NCI-H187 (cell line): ENCODE measurements at places on chromosomes 5 and 9.

- DNase-seq, result no peak
Observed at GRCh38 chr5:131533836-131534235, 101.2 kb downstream of the RAPGEF6 start.

DNA sequence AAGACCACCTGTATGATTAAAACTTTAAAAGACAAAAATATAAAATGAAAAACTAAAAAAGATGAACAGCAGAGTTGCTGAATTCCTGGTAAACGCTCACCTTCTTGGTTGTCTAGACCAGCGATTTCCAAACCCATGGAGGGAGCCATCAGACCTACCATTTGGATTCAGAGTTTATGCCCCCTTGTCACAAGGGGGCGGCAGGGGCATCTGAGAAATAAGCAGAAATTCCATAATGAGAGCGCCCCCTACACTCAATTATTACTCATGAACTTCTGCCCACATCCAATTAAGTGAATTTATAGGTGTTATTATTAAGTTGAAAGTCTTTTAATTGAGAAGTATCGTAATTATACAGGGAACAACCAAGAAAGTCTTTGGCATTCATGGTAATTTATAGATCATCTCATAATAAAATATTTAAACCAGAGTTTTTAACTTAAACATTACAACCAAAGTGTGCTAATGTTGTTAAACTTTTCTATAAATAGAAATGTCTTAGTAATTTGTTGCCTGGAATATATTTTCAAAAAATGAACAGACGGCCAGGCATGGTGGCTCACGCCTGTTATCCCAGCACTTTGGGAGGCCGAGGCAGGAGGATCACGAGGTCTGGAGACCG lies 35.2 kb upstream of the SPATA31C2 start:
- DNase-seq, result no peak

GRCh38 chr5:175737481-175737880 lies 79.6 kb downstream of the HRH2 start:
- no peak for DNase-seq

DNA sequence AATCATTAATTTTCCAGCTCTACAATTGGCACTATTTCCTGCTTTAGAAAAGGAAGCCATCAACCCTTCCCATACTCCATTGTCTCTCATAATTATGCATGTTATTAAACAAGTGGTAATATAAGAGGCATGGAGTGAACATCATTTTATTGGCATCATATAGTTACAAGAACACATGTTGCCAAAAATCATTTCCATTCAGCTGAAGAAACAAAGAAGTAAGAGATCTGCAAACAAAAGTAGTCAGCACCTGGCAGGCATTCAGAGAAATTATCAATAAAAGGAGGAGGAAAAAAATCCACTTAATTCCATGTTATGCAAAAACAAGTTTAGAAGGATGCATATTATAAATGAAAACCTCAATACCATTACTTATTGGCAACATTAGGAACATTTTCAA lies 1208.2 kb upstream of the C9orf72 start:
- no peak for DNase-seq

DNA sequence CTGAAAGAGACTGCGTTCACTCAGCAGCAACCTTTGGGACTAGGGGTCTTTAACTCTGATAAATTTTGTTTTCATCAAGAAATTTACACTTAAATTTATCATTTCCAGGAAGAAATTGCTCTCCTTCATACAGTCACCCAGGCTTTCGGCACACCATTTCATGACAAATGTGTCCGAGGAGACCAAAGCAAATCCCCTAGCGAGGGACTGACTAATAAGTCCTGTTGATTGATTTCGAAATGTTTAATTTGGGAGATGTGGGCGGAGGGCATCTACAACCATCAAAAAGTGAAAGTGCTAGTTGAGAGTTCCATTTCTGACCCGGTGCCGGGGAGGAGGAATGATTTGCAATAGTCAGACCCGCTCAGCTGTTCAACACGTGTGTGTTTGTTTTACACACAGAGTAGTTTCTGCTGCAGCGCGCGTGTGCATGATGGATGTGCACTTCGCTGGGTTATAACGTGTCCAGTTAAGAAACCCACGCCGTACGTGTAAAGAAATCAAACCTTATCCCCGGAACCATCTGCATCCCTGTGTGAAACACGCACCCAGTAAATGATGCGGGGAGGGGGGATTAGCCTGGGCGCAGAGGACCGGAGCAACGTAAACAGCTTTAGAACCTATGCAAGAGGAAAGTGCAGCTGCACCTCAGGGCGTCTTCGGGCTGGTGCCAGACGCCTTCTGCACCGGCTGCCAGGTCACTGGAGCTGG lies 845 bp upstream of the NR4A3 start:
- peak; percentile 26 for DNase-seq

DNA sequence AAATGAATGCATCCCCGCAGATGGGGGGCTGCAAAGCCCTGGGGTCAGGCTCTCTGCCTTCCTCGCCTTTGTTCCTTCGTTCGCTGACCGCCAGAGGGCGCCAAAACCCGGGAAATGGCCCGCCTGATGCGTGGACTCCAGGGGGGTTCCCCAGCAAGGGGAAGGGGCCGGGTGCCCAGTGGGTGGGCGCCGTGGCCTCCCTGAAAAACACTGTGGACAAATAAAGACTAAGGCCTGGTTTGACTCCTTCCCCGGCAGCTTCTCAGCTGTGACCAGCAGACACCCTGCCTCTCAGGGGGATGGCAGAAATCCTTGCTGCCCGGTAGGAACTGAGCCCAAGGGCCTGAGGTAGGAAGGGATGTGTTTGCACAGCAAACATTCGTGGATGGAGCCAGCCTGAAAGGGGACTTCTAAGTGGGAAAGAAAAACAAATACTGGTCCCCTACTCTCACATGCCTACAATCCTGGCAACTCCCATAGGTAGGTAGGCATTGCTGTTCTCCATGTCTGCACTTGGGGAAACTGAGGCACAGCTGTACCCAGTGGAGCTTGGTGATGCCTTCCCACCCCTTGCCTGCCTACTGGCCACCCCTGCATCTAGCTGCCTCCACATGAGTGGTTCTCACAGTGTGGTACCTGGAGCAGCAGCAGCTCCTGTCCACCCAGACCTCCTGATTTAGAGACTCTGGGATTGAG lies 57.7 kb downstream of the DUSP1 start:
- DNase-seq, result no peak
